ENCODE measurements at places on chromosomes 2 and 18.

DNA sequence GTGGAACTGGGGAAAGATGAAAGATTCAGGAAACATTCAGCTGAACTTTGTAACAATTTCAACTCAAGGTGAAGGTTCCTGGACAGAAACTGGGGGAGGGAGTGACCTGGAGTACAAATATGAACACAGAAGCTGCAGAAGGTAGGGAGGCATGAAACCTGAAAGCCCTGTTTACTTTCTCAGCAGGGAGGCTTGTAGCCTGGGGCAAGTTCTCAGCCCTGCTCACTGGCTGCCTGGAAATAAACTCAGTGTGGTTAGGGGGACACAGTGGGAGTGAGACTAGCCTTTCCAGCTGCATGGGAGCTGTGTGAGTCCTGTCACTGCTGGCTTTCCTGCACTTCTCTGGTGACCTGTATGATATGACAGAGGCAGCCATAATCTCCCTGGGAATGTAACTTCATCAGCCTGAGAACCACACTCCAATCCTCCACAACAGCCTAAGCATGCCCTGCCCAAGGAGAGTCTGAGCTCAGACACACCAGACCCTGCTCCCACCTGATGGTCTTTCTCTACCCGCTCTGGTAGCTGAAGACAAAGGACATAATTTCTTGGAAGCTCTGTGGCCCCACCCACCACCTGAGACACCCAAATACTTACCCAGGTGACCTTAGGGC, 77.0 kb downstream of the ZSWIM2 start:
- DNase-seq, result no peak

DNA sequence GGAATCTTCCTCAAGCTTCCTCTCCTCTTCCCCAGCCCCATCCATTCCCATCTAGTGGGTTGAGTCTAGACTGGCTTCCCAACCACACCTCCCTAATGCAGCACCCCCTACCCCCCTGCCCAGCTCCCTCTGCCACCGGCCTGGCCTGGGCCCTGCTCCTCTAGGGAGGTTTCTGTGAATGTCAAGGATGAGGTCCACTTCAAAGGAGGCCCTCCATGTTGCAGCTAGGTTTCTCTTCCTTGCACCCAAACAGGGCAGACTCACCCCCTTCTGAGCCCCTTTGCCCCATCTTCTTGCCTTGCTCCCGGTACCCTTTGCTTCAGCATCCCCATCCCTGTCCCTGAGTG, 18.3 kb downstream of the EMX1 start:
- DNase-seq, result no peak

GRCh38 chr2:233964581-233964980, 47.4 kb downstream of the TRPM8 start:
- no peak for DNase-seq

DNA sequence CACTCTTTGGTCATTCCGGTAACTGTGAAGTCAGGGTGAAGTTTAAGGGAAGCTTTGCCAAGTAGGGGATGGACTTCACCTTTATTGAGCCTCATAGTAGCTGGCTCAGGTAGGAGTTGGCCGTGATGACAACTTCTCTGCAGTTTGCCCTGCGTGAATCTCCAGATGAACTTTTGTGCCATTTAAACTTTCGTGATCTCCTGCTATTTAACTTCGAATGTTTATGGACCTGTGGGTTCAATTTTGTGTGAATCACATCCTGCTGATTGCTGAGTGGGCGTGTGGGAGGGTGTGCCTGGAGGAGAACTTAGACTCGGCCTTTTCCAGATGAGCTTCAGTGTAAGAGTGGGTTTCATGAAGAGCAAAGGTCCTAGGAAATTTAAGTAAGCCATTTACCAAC, 4.2 kb downstream of the UGT1A1 start:
- DNase-seq, result no peak

DNA sequence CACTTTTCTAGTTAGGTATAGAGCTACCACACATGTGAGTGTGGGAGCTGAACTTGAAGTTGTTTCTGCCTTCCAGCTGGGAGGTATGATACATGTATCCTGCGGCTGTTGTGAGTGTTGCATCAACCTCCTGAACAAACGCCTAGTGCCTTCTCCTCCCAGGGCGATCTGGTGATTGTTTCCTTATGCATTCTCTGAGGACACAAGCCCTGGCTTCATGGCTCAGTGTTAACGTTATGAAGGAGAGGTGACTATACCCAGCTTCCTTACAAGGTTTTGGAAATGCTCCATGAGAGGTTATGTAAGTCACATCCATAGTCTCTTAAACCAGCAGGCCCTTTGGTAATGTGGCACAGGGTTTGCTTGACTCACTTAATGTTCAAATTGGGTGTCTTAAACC, 64.9 kb downstream of the SPRED2 start:
- no peak for DNase-seq

- DNase-seq, result no peak
Observed at GRCh38 chr2:88307817-88308216, 137.7 kb downstream of the THNSL2 start.

DNA sequence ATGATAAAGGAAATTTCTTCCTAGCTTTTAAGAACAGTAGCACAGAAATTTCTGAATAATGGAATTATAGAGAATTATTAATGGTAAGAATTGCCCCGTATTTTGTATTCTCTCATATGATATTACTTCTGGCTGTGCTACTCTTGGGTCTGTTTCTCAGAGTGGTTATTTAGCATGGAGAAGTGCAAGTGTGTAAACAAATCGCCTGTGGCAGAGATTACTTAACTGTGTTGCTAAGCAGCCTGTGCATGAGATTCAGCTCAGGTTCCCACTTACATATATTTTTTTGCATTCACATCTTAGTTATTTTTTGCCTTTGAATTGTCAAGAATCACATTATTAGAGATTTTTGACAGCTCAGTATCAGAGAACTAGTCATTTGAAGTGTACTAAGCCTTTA, 80.1 kb upstream of the NFATC1 start:
- DNase-seq, result no peak

DNA sequence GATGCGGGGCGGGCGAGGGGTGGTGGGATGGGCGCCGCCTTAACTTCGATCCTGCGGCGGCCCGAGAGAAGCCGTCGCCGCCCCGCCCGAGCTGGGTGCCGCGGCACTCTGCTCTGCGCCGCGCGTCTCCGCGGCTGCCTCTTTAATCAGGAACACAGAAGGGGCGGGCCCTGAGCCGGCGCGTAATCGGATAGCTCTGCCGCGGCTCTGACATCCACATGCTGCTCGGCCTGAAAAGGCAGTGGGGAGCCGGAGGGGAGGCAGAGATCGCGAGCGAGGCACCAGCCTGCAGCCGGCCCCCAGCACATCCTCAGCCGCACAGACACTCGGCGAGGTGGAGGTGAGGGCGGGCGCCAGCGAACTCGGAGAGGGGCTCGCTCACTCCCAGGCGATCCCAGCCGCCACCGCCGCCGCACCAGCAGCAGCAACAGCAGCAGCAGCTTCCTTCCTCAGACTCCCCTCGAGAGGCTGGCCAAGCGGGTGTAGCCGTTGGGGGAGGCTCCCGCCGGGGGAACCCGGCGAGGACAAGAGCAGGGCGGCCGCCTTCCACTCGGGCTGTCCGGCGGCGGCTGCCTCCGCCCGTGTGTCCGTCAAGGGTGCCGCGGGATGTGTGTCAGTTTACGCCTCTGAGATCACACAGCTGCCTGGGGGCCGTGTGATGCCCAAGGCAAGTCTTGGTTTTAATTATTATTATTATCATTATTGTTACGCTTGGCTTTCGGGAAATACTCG, at the start of gene NRP2:
Gene NRP2 (plus strand): TSS at position 263 of the 732 bp plus-strand sequence. CDS start 790 bp downstream, outside the sequence.
- DNase-seq, result peak; percentile 46

- no peak for DNase-seq
Observed at GRCh38 chr18:79195716-79196683, 126.8 kb downstream of the ATP9B start.

DNA sequence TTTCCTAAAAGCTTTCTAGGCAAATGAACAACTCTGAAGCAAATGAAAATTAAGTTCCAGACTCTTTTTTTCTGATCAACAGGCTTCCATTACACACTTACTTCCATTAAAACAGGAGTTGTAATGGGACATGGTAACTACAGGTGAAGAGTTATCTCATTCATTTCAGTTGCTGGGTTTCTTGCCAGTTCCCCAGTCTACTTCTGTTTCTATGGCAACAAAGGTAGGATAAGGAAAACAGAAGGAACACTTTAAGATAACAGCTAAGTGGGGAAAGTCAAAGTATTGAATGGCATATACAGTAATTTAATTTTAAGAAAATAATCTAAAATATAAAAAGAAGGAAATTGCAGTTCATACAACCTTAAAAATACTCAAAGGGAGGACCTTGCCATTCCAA, 25.1 kb downstream of the BAZ2B start:
- DNase-seq, result no peak

- DNase-seq, result no peak
Observed at GRCh38 chr2:235212501-235213158, 260.8 kb downstream of the SH3BP4 start.

DNA sequence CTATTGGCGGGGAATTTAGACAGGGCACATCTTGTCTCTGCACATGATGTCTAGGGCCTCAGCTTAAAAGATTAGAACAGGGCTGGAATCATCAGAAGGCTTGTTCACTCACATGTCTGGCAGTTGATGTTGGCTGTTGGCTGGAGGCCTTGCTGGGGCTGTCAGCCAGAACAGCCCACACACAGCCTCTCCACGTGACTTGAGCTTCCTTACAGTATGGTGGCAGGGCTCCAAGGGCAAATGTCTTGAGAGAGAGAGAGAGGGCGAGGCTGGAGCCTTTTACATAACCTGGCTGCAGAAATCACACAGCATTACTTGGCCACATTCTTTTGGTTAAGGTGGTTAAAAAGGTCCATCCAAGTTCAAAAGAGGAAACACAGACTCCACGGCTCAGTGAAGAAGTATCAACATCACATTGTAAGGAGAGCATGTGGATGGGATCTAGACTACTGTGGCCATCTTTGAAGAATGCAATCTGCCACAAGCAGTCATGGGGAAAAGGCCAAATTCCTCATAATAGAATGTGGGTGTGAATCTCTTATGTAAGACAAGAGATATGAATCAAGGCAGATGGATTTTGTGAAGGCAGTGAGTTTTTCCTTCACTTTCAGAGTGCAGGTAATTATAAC, 30.4 kb downstream of the SRSF7 start:
- peak; percentile 51 for DNase-seq

GRCh38 chr2:225289659-225290058, 109.9 kb upstream of the NYAP2 start:
- no peak for DNase-seq

GRCh38 chr2:199558156-199558555, 100.4 kb upstream of the SATB2 start:
- no peak for DNase-seq

- DNase-seq, result no peak
Observed at GRCh38 chr2:86002375-86002774, 103.3 kb downstream of the POLR1A start.

DNA sequence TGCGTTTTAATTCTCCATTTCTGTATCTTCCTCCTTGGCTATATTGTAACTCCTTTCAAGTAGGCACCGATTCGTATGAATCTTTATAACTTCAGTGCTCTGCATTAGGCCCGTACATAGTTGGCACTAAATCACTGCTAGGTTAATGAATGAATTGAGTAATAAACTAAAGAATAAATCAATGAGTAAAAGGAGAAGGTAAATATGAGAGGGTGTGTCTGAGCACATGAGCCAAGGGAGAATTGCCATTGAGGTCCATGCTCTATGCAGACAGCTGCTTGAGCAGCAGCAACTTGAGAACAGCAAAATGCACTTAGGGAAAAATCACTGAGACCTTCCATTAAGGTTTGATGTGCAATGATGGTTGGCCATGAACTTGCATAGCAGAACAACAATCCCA, 11.2 kb upstream of the TRPM8 start:
- DNase-seq, result no peak

GRCh38 chr2:231396058-231396821, 730 bp downstream of the B3GNT7 start:
- DNase-seq, result no peak

- no peak for DNase-seq
Observed at GRCh38 chr2:38654528-38655381, 11.2 kb upstream of the GALM start.

- no peak for DNase-seq
Observed at GRCh38 chr2:105828558-105828957, 83.8 kb downstream of the NCK2 start.

DNA sequence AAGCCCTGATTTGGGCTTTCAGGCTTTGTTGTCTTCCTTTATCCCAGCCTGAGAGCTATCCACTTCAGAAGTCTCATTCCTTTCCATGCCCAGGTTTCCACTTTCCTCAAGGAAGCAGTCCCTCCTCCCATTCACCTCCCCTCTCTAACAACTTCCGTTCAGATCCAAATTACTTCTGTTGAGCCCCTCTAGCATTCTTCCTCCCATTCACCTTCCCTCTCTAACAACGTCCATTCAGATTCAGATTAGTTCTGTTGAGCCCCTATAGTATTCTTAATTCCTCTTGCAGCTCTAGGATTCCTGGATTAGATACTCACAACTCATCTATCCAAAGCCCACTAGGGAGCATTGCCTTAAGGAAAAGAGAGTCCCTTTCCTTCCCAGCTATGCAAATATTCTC, 216.8 kb downstream of the RAD51AP2 start:
- DNase-seq, result no peak

DNA sequence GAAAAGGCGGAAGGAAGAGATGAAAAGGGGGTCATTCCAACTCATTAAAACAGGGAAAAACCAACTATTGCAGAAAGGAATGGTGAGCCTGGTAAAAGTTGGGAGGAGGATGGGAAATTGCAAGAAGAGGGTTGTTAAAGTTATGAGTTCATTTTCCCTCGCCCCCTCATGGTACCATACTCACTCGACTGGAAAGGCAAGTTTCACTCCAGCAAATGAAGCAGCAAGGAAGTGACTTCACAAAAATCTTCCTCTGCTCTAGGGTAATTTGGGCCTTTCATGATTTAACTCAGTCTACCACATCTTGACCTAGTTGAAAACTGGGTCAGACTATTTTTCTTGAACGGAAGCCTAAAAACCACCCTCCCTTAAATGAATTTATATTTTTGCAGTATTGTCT, 22.8 kb upstream of the DAW1 start:
- DNase-seq, result no peak

- DNase-seq, result no peak
Observed at GRCh38 chr2:69780921-69781320, 39.0 kb downstream of the ANXA4 start.

DNA sequence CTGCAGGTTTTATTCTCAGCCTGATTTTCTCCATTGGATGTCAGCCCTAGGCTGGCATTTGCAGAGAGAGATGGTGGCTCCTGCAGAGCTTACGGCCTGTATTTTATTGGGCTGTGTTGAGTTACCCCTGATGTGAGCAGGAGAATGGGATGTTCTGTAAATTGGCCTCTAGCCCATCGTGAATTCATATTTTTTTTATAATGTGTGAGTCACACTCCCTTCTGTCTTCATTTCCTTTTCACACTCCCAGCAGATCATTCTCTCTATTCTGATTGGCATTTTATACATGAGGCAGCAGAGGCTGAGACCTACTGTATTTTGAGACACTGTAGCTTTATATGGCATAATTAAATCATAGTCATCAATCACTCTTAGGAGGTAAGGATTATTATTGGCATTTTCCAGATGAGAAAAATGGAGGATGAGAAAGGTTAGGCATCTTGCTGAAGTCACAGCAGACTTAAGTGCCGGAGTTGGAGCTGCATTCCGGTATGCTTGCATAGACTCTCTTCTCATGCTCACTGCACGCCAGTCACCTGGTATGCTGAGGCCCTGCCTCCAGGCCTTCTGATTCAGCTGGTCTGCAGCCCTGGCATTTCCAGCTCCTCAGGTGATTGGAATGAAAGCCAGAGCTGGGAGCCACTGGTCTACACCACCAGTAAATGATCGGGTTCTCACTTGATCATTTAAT, 142.4 kb downstream of the NEDD4L start:
- DNase-seq, result no peak

All from occipital lobe (tissue), 3 donors.